Daoy (cell line): ENCODE measurements at places on chromosomes 3 and 15. TPM values are rescaled to one million over a fixed set of nuclear protein-coding genes. Genes with fewer than 3 reads are reported as not detected.

DNA sequence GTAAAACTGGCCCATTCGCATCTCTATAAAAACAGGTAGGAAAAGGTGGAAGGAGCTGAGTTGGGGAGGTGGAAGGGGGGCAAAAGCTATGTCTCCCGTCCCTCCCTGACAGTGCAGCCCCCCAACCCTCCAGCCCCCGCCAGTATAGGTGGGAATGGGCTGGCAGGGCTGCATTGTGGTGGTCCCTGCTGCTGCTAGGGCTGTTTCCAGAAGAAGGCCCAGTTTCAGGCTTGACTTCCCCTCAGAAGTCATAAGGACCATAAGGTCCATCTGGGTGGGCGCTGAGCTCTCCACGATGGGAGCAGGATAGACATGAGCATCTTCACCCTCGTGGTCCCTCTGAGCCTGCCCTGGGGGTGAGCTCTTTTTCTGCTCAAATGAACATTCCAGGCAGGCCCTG lies 44.2 kb downstream of the APBA2 start:
- no peak for DNase-seq

Gene DCBLD2
- total RNA-seq = 298 and 307 TPM in 2 replicates

Gene GPR149
- not detected in 2 replicates for total RNA-seq

Gene CHRNA3
- total RNA-seq = 0.17 and 3.5 TPM in 2 replicates

Gene MAPKBP1
- total RNA-seq = 3.7 and 4.3 TPM in 2 replicates

GRCh38 chr3:18061737-18062656 lies 319.6 kb upstream of the TBC1D5 start:
- peak; percentile 19 for DNase-seq

DNA sequence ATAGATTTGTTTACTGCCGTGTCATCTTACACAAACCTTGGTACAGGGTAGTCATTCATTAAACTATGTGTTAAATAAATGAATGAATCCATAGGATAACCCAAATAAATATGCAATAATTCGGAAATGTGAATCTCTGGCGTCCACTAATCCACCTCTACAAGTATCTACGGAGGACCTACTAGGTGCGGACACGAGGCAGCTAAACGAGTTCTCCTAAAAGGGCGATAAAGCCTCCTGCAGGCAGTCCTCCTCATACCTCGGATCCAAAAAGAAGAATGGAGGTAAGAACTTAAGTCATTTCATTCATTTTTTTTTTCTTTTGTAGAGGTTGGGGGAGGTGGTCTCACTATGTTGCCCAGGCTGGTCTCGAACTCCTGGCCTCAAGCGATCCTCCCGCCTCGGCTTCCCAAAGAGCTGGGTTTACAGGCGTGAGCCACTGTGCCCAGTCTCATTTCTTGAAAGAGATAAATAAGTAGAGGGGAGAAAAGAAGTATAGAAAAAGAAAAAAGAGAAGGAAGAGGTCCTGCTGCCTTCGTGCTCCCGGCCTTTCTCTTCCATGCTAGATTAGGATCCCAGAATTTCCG lies 706 bp upstream of the RPL35A start:
- DNase-seq = no peak
